ENCODE measurements at places on chromosomes 5 and 9.

DNA sequence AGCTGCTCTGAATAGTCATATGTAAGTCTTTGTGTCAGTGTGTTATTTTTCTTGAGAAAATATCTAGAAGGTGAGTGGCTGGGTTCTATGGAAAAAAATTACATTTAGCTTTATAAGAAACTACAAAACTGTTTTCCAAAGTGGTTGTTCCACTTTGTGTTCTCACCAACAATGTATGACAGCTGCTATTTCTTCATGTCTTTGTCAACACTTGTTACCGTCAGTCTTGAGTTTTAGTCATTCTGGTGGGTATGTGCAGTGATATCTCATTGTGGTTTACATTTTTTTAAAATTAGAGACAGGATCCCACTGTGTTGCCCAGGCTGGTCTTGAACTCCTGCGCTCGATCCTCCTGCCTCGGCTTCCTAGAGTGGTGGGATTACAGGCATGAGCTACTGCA, 246.4 kb downstream of the PJA2 start:
- no peak for DNase-seq

- no peak for DNase-seq
These were observed 117.9 kb upstream of the NR5A1 start for GRCh38 chr9:124625087-124625486.

DNA sequence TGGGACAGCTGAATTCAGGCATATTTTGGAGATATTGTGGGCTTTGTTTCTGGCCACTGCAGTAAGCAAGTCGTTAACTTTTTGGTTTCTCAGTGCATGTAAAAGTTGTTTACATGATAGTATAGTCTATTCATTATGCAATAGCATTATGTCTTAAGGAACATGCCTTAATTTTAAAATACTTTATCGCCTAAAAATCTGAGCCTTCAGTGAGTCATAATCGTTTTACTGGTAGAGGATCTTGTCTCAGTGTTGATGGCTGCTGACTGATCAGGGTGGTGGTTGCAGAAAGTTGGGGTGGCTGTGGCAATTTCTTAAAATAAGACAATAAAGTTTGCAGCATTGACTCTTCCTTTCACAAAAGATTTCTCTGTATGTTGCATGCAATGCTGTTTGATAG, 5.1 kb downstream of the SCGB3A1 start:
- no peak for DNase-seq

- no peak for DNase-seq
These were observed 4.2 kb upstream of the DELE1 start for GRCh38 chr5:141919218-141920119.

GRCh38 chr5:95818181-95819147, 4.1 kb downstream of the GLRX start:
- DNase-seq: no peak

GRCh38 chr5:150783422-150783928, 4.9 kb downstream of the SMIM3 start:
- DNase-seq: peak; percentile 88

DNA sequence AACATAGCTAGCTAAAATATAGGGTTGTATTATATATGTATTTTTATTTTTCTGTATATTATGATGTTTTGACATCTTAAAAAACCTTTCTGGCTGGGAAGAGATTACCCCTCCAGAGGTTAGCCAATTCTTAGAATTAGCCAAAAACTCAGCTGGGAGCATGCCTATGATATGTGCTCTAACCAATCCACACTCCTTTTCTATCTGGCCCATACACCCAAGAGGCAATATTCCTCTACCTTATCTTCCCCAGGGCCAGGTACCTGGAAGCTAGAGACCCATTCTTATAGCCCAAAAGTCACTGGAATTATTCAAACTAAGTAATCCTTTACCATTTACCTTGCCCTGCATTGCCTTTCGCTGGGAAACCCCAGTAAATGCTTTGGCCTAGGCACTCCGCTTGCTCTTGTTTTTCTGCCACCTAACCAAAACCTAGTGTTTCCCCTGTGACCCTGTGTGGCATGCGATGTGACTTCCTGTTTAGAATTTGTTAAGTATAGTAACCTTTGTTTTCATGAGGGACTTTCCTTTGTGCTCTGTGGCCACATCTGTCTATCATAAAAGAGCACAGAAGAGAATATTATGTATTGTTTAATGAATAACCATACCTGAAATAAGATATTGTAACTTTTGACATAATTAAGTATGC, 37.4 kb downstream of the CSNK1G3 start:
- no peak for DNase-seq

- DNase-seq: peak; percentile 92
These were observed 2.0 kb upstream of the PFN3 start for GRCh38 chr5:177402271-177403043.

DNA sequence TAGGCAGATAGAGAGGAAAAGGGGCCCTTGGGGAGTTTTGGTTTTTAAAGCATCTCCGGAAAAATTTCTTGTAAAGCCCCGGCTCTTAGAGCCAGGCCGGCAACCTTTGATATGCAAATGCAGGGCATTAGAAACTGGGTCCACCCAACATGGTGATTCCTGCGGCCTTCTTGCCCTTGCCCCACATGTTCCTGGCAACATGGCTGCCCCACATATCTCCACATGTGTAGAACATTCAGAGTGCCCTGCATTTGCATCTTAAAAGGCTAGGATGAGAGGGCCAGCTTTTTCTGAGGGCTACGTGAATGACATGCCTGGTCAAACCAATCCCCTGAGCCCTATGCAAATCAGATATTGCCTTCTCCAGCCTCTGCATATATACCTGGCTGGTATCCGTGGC, 5.0 kb upstream of the SNAPC3 start:
- DNase-seq: no peak

GRCh38 chr5:162591724-162592123, 524.2 kb downstream of the GABRG2 start:
- DNase-seq: no peak

DNA sequence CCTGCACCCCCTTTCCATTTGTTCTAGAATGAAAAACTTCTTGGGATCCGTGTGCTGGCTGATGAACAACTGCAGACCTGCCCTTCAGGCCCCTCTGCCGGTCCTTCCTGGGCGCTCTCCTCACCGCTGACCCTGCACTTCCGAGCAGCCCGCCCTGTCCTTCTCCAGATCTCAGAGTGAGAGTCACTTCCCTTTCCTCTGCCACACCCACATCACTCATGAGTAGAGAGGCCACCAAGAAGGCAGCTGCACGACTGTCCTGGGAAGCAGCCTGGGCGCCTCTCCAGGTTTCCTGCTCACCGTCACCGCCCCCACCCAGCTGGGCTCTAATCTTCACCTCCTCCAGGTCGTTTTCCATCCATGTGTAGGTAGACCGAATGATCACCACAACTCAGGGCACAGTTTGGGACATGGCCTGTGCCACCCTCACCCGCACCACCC, 35.0 kb upstream of the NSMF start:
- DNase-seq: no peak

DNA sequence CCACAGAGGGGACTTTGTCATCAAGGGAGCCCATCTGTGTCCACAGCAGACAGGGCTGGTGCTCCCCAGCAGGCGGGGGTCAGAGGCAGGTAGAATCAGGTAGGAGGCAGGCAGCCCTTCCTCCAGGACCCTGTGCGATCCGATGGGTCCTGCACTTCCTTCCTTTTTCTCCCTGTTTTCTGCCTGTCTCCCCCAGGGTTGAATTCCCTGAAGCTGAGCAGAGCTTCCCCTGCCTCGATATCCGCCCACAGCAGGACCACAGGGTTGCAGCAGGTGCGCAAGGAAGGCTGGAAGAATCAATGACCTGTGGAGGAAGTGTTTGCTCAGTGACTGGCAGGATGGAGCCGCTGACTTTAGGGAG, 69.2 kb downstream of the MRPL36 start:
- no peak for DNase-seq

DNA sequence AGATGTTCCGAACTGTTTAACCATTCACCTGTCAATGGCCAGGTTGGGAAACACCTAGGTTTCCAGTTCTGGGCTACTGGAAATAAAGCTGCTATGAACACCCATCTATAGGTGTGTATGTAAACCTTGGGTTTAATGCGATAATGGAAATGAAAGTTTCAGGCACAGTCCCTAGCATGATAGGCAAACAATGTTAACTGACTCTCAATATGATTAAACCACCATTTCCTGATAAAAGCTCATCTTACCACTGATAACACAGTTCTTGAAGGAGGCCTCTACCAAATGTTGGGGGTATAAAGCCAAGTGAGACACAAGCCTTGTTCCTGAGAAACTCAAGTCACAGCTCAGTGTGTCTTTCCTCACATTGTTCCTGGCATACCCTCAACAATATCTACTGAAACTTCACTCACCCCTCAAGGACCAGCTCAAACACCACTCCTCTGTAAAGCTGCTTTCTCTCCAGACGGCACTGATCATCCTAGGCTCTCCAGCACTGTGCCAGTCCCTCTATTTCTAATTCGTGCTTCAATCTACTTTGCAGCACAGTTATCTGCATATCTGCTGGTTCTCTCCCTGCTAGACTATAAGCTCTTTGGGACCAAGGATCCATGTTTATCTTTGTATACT, 15.8 kb downstream of the RAB14 start:
- no peak for DNase-seq

DNA sequence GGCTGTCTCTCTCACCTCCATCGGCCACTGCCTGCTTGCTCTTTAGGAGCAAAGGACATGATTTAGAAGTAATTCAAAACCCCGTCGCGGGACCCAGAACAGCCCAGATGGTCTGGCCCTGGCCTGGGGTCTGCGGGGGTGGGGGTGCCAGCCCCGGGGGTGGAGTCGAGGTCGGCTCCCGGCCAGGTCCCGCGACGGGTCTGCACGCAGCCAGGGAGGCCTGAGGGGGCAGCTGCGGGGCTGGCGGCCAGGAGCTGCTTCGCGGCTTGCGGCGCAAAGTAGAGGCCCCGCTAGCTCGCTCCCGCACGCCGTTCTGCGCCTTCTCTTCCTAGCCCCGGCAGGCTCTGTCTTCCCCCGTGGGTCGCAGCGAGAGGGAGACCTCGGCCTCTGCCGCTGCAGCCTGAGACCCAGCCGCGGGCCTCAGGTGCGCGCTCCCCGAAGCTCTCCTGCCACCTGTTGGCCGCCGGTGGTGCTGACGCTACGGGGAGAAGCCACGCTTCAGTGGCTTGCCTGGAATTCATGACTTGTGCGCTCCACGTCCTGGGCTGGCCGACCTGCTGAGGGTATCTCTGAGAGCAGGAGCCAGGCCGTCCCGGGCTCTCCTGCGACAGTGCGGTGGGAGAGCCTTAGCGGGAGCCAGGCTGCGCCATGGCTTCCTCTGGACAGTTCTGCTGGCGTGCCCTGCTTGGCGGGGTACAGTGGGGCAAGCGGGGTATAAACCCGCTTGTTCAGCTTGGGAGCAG, 157.2 kb upstream of the PITX1 start:
- DNase-seq: peak; percentile 83

- DNase-seq: no peak
These were observed 18.2 kb downstream of the NRG2 start for GRCh38 chr5:140024928-140025327.

DNA sequence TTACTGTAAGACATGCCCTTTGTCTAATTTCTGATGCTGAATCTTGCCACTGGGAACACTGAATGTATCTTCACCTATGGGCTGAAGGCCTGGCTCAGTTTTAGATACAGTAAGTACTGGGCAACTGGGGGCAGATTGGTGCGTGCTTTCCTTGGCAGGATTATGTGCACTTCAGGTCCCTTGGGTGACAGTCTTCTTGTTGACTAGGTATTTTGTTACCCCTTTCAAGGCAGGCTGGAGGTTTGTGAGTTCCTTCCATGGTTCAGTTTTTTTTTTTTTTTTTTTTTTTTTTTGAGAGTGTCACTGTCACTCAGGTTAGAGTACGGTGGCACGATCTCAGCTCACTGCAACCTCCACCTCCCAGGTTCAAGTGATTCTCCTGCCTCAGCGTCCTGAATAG, 7.6 kb downstream of the ZMAT2 start:
- DNase-seq: no peak

GRCh38 chr9:92185096-92185495, 69.9 kb upstream of the SPTLC1 start:
- DNase-seq: no peak

GRCh38 chr5:53643445-53643844, 83.0 kb downstream of the NDUFS4 start:
- no peak for DNase-seq

- no peak for DNase-seq
These were observed 33.0 kb downstream of the OLFML2A start for GRCh38 chr9:124809741-124810500.

DNA sequence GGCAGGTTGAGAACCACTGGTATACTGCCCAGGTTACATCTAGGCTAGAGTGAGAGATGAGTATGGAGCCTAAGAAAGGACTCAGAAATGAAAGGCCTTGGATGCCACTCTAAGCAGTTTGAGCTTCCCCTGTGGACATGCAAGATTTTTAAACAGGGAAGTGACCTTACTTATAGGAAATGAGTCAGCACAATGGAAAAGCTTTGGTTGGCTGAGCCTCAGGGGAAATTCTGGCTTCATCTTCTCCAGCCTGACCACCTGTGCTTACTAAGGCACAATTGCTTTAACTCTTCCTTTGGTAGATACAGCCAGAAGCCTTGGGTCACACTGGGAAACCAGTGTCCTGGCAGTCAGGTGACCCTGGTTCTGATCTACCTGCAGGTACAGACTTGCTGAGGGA, 380.2 kb upstream of the ZNF462 start:
- peak; percentile 43 for DNase-seq

- no peak for DNase-seq
These were observed 13.5 kb upstream of the MAMDC2 start for GRCh38 chr9:70030156-70030555.
